Stimulated activated CD4-positive, alpha-beta T cell treated with anti-CD3 and anti-CD28 coated beads, Interleukin-12 subunit alpha, Interleukin-12 subunit beta, amount 100 ng/mL, for 24 hours (primary cell): ENCODE measurements at places on chromosomes 3 and 15.

DNA sequence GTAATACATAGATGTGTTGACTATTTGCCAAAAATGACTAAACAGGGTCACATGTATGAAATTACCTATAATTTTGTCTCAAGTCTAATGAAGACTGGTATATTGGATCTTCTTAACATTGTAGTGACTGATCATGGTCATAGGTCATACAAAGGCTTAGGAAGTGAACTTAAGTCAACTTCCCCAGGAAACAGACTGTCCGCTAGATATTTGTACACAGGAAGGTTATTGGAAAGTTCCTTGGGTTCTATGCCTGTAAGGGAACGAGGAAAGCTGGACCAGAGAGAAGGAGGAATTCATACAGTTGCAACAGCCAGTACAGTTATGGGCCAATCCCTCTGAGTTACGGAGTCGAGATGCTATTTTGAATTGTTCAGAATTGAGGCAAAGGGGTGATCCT, 462.0 kb upstream of the THRB start:
- DNase-seq, result no peak

GRCh38 chr15:67127331-67127664, 61.9 kb downstream of the SMAD3 start:
- no peak for DNase-seq

DNA sequence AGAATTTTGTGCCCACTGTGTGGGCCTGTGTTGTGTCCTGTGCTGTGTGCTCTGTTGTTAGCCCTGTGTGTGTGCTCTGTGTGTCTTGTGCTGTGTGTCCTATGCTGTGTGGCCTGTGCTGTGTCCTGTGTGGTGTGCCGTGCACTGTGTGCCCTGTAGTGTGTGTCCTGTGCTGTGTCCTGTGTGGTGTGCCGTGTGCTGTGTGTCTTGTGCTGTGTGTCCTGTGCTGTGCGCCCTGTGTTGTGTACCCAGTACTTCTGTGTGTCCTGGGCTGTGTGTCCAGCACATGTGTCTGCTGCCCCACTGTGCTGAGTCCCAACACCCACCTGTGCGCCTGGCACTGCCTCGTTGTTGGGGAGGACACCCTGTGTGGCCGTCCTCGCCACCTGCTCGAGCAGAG, 53.2 kb upstream of the CHRNA7 start:
- DNase-seq, result no peak

GRCh38 chr15:57335293-57335715, 41.0 kb upstream of the CGNL1 start:
- no peak for DNase-seq

- no peak for DNase-seq
Measured at GRCh38 chr3:11915621-11916424, 69.1 kb upstream of the TAMM41 start.

GRCh38 chr15:75861750-75862402, 18.6 kb downstream of the UBE2Q2 start:
- no peak for DNase-seq

GRCh38 chr15:73338058-73338457, 30.7 kb downstream of the HCN4 start:
- DNase-seq, result no peak

- no peak for DNase-seq
Measured at GRCh38 chr3:156553705-156554356, 1.1 kb downstream of the SSR3 start.

- DNase-seq, result no peak
Measured at GRCh38 chr3:56970461-56970879, 90.0 kb upstream of the SPATA12 start.

DNA sequence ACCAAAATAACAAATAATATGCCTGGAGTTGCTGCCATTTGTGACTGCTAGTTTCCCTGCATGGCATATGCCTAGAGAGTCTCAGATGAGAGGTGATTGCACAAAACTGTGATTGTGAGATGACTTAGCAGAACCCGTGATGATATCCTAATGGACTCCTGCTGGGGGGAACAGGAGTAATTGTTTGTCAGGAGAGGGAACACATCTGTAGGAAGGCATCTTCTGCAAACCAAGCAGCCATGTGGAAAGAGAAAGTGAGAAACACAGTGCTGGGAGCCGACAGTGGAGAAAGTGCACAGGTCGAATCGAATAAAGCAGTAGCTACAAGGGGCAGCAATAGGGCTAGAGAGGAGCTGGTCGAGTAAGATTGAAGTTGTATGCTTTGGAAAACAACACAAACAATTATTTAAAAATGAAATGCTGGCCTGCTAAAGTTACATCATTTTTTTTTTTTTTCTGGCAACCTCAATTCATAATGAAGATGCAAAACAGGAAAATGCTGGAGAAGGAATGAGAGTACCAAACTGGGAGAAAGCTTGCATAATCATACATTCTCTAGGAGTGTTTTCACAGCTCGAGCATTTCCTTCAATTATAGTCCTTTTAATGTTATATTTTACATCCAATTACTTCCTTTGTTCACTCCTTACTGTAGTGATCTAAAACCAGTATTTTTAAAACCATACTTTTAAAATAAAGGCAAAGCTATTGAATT, 494.2 kb upstream of the AGTR1 start:
- no peak for DNase-seq
